ENCODE measurements at places on chromosomes 12 and 14.

DNA sequence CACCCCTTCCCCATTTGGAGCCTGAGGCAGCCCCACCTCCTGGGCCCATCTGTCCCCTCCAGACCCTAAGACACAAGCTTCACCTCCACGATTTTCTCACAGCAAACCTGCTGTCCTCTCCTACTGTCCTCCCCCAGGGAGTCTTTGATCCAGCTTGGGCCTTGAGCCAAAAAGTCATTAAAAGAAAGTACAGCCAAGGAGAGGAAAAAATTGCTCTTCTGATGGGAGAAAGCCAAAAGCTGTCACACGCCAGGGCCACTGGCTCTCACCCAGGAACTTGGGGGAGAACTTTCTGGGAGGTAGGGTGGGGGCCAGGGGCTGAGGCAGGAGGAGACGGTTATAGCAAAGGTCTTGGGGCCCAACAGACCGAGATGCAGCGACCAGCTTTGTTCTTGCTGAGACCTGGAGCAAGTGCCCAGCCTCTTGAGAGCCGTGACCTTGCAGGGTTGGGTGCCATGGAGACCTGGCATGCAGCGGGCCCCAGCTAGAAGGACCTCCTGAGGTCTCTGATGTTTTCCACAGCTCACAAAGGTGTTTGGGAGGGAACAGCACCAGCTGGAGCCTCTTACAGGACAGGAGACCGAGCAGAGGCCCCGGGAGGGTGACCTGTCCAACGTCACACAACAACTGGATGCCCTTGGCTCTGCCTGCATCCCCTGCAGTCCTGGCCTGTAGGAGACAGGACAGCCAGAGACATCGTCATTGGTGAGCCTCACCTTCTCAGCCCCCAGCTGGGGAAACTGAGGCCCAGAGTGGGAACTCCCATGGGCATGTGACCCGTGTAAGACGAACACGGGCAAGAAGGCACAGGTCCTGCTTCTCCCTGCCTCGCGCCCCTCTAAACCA is 124.5 kb downstream of the CALM1 start:
- DNase-seq = no peak

DNA sequence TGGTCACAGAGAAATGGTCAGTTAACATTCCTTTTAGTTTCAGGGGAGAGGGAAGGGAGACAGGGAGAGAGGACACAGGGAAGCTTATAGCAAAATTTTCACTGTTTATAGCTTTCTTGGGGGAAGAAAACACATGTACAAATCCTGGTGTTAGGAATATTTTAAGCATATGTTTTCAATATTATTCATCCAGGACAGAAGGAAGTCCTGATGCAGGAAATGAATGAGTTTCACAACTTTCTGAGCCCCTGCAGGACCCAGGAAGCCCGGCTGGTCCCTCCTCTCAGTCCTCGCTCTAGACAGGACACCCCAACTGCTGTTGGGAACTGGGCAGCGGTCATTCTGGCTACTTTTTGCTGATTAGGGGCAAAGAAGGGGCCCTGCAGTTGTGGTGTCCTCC is 71.1 kb upstream of the ZDHHC17 start:
- no peak for DNase-seq

DNA sequence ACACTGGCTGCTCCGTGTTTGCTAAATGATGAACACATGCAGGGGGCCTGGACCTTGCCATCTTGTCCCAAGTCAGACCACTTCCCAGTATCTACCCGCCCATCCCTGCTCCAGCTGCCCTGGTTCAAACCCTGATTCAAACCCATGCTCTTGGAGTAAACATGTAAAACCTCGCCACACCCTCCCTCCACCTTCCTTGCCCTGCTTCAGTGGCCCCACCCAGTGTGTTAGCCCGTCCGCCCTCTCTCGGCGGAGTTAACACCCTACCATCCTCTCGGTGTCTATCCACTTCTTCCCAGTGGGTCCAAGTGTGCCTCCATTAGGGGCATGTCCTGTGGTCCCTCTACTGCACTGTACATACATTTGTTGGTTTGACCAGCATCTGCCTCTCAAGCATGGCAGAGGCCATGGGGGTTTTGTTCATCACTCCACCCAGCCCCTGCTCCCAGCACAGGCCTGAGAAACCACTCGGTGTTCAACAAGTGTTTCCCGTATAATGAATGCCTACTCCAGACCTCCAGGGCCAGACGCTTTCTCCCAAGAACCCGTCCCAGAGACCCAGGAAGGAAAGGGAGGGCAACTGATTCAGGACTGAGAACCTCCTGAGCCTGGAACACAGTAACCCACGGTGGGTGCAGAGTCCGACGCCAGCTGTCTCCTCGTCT is 37.1 kb downstream of the P2RX4 start:
- no peak for DNase-seq

GRCh38 chr12:107774349-107775029 is at the start of gene ASCL4:
Gene ASCL4, plus strand, starts transcription at chr12:107774704. Its CDS starts 515 bp downstream, at chr12:107775219.
- no peak for DNase-seq

DNA sequence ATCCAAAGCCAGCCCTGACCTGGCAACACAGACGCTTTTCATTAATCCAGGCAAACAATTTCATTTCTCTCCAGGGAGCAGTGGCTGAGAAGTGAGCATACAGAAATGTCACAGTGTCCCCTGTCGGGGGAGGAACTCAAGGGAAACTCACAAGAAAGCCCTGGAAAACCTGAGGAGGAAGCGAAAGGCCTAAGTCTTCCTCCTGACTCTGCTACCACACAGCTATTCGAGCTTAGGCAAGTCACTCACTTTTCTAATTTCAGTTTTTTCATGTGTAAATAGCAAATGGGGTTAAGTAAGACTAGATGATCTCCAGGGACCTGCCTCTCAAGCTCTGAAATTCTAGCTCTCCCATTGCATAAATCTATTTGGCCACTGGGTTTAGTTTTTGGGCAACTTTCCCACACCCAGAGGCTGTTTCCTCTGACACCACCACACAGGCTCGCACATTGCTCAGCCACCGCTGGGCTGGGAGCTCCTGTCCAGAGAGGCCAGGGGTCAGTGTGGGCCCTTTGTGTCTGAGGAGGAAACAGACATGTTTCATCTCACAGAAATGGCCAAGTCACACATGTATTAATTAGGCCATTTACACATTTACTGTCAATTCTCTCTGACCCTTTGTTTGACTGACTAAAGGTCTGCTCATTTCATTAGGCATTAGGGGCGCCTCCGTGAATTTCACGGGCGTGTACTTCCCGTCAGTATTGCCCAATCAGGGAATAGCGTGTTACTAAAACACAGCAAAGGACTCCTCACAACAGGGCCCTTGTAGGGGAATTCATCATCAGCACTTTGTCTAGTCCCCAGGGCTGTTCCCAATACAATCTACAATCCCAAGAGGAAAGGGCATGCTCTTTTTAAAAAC is 9.8 kb upstream of the PNMA1 start:
- DNase-seq = no peak

DNA sequence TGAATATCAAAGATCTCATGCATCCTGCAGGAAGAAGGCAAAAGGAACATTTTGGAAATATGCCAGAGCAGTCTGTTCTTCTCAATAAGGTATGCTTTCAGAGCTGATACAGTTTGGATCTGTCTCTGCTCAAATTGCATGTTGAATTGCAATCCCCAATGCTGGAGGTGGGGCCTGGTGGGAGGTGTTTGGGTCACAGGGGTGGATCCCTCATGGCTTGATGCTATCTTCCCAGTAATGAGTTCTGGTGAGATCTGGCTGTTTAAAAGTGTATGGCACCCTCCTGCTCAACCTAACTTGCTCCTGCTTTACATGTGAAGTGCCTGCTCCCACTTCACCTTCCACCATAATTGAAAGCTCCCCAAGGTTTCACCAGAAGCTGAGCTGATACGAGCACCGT is 76.6 kb downstream of the RIN3 start:
- DNase-seq = no peak

GRCh38 chr14:30064454-30064853 is 136.8 kb upstream of the PRKD1 start:
- no peak for DNase-seq

DNA sequence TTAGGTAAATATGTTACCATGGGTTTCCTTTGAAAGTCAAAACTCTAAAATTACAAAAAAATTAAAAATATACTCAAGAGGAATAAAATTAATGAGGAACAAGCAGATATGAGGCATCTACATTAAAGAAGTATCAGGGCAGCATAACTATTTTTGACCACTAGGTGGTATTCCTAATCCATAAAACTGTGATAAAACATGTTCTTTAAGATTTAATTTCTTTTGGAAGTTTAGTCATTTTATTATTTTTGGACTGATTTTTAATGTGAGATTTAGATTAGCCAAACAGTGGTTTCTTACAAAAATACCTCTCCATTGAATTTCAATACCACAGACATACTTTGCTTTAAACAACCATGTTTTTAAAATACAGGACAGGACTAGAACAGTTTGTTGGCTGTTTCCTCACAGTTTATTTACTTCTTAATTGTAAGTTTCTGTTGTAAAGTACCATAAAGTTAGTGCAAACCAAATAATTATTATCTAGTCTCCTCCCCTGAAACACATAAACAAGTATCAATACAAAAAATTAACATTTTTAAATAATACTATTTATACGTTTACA is 49.8 kb downstream of the NTS start:
- no peak for DNase-seq

DNA sequence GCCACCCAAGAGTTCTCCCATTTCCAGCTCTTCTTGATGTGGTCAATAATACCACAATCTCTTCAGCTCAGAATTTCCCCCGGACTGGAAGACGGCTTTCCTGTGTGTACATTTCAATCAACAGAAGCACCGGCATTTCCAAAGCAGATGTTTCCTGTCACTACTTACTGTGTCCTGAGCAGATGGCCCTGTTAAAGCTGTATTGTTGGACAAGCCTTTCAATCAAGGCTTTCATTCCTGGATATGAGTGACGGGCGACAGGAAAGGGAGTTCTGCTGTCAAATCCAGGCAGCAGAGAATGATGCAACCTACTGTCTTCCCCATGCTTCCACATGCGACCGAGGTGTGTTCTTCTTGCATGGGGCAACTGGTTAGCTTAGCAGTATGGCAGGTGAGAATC is 76.4 kb upstream of the CCDC60 start:
- peak; percentile 56 for DNase-seq

- no peak for DNase-seq
Observed at GRCh38 chr14:37587131-37587803, 7.8 kb downstream of the FOXA1 start.

DNA sequence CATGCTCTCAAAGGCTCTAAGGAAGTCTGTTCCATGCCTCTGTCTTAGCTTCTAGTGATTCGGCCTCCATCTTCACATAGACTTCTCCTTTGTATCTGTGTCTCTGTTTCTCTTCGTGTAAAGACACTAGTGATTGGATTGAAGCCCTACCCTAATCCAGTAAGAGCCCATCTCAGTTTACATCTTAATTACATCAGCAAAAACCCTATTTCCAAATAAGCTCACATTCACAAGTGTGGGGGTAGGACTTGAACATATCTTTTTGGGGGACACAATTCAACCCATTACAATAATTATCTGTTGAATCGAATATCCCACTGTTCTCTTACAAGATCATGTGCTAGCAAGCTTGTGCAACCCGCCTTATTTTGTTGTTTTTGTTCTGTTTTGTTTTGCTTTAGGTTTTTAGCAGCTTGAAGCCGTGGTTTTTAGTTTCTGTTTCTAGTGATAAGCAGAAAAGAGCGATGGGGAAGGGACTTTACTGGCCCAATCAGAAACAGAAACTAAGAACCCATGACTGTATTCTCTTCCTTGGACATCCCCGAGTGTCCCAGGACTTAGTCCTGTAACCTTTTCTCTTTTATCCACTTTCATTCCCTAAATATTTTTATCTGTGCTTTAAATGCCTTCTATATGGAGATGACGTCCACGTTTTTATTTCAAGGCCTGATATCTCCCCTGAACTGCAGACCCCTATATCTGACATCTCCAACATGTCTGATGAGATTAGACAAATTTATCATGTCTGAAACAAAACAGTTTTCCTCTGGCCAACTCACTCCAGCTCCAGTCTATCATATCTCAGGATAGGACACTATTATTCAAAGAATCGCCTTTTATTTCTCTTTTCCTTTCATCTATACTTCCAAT is 353.0 kb downstream of the CCDC91 start:
- no peak for DNase-seq

GRCh38 chr12:70482764-70483163 is 116.7 kb downstream of the KCNMB4 start:
- no peak for DNase-seq

- peak; percentile 33 for DNase-seq
Observed at GRCh38 chr14:51342226-51342625, 102.2 kb downstream of the TMX1 start.

- DNase-seq = peak; percentile 77
Observed at GRCh38 chr12:113899561-113900471, 66.3 kb downstream of the RBM19 start.

GRCh38 chr12:104197264-104197663 is 18.3 kb upstream of the TXNRD1 start:
- DNase-seq = no peak

- no peak for DNase-seq
Observed at GRCh38 chr12:87136330-87136976, 880.3 kb upstream of the MGAT4C start.

DNA sequence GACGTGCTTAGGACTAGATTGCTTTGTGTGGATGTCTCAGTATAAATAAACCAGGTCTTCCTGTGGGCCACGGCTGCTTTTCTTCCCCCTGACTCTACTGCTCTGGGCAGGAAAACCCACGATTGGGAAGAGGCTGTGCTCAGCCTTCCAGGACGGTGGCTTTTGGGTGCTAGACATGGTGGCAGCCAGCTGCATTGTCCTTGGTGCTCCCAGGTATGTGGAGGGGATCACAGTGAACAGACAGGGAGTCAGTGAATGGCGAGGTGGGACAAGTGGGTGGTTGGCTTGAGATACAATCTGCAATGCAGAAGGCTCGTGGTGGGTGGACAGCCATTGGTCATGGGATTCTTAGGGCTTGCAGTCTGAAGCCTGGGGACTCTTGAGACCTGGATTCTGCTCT is 366.3 kb downstream of the AACS start:
- DNase-seq = no peak

DNA sequence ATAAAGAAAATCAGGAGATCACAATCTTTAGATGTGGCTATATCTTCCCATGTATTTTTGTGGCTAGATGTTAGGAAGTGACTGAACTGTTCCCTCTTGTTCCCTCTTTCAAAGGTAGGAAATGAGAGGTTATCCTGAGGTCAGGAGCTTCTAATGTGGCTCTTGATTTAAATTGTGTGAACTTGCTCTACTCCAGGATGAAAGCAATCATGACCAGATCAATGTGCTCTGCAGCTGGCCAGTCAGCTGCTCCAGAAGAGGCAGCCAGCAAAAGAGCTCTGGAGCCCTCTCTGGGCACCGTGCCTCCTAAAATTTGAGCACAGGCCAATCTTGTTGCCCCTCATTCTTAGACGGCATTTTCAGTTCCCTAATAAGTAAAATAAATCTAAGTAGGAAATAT is 32.0 kb downstream of the CDK17 start:
- DNase-seq = peak; percentile 52

DNA sequence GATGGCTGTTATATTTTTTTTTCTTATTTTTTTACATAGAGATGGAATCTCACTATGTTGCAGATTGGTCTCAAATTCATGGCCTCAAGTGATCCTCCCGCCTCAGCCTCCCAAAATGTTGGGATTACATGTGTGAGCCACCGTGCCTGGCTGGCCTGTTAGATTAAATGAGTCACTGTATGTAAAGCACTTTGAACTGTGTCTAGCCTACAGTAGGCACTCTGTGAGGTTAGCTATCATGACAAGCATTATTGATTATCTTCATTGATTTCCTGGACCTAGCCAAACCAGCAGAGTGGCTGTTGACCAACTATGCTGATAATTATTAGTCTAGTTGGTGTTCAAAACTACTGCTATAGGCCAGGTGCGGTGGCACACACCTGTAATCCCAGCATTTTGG is 42.6 kb downstream of the ARF6 start:
- DNase-seq = no peak
